Lung (tissue), 17 donors: ENCODE measurements at places on chromosomes 3 and 15. TPM values are rescaled to one million over a fixed set of nuclear protein-coding genes. Genes with fewer than 3 reads are reported as not detected.

The CCR9 gene
- polyA plus RNA-seq, result 0.09 TPM

- DNase-seq, result peak; percentile 39
These were observed 17.9 kb downstream of the STT3B start for GRCh38 chr3:31550452-31551251.

The ASB14 gene
- 0.12 TPM for polyA plus RNA-seq

- DNase-seq, result no peak
These were observed 17.9 kb downstream of the SHF start for GRCh38 chr15:45169608-45170480.

DNA sequence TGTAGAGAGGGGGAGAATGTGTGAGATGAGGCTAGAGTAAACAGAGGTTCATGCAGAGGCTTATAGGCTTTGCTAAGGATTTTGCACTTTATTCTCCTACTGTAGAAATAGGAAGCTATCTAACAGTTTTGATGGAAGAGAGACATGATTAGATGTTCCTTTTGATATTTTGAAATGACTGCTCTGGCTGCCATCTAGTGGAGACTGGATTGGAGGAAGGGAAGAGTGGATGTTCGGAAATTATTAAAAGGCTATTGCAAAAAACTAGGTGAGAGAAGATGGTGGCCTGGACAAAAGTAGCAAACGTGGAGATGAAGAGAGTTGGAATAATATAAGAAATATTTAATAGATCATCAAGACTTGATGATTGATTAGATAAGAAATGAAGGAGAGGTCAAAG lies 42.2 kb downstream of the SYN2 start:
- DNase-seq, result no peak

GRCh38 chr3:84885199-84885882 lies 73.4 kb upstream of the CADM2 start:
- no peak for DNase-seq

- DNase-seq, result peak; percentile 36
These were observed 14.8 kb downstream of the BDH1 start for GRCh38 chr3:197540961-197541377.
